Jurkat, Clone E6-1 (cell line): ENCODE measurements at places on chromosomes 13 and 19.

GRCh38 chr13:110070511-110071120 is 236.3 kb downstream of the COL4A1 start:
- DNase-seq: no peak

DNA sequence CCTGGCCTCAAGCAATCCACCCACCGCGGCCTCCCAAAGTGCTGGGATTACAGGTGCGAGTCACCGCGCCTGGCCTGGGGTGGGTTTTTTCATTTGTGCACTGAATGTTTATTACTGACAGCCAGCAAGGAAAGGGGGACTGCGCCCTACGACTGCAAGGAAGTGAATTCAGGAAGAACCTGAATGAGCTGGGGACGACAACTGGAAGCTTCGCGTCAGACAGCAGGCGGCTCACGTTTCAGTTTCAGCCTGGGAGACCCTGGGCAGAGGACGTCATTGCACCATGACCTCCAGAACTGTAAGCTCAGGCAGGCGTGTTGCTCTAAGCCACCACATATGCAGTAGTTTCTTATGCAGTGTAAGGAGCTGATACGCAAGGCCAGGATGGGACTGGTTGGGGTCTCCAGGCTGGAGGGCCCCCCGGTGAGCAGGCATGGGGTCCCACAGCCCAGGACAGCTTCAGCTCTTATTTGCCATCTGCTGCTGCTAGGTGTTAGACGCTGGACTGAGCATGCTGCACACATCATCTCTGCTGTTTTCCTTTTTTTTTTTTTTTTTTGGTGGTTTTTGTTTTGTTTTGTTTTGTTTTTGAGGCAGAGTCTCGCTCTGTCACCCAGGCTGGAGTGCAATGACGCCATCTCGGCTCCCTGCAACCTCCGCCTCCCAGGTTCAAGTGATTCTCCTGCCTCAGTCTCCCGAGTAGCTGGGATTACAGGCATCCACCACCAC is 66.6 kb downstream of the GADD45B start:
- DNase-seq: no peak

DNA sequence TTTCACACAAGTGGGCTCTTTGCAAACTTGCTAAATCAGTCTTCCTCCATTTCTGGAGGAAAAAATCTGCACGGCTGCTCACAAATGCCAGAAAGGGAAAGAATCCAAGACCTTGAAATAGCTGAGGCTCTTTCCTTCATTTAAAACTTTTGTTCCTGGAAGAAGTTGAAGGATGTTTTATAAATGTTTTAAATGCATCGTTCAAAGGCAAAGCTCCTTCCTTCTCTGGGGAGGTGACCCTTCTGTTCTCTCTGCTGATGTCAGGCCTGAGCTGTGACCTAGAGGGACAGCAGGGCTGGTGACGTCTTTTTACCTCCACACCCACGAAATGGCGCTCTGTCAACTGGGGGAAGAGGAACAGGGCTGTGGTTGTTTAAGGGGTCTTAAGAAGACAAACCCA is 376.4 kb upstream of the ZNF507 start:
- no peak for DNase-seq

GRCh38 chr19:4730740-4731171 is 7.1 kb upstream of the DPP9 start:
- no peak for DNase-seq

GRCh38 chr19:32201636-32202051 is 143.8 kb upstream of the ZNF507 start:
- DNase-seq: peak; percentile 16

- DNase-seq: peak; percentile 42
Measured at GRCh38 chr19:18450931-18451836, 13.3 kb upstream of the ISYNA1 start.

GRCh38 chr13:43694146-43694664 is 92.6 kb downstream of the ENOX1 start:
- DNase-seq: no peak
